ENCODE measurements at places on chromosomes 1 and 21.

- no peak for DNase-seq
Measured at GRCh38 chr1:26164861-26165842, 3.6 kb downstream of the C1orf232 start.

DNA sequence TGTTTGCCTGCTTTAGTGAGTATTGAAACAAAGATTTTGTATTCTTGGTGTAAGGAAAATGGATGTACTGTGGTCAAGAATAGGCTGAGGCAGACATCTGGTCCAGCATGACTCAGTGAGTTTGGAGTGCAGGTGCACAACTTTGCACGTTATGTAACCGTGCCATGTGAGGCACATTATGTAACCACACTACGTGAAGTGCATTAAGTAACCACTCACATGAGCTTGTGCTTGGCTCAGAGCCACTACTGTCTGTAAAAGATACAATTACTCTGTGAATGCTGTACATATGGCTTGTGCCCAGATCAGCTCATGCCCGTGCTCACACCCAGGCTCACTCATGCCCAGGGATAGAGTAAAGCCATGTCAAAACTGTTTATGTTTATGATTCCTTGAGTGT is 216.8 kb downstream of the CTH start:
- no peak for DNase-seq

GRCh38 chr1:152244576-152245273 is 20.7 kb upstream of the HRNR start:
- no peak for DNase-seq

- DNase-seq: peak; percentile 96
Measured at GRCh38 chr1:61077676-61078541, 4.5 kb upstream of the NFIA start.

GRCh38 chr1:61374156-61374555 is 291.8 kb downstream of the NFIA start:
- DNase-seq: no peak
